Left lobe of liver (tissue), 2 donors: ENCODE measurements at places on chromosomes 6 and 20.
A peak's percentile ranks its signal among the peaks of the same experiment; 100 is the strongest.

GRCh38 chr20:11454966-11455799 is 462.5 kb upstream of the BTBD3 start:
- DNase-seq = no peak

DNA sequence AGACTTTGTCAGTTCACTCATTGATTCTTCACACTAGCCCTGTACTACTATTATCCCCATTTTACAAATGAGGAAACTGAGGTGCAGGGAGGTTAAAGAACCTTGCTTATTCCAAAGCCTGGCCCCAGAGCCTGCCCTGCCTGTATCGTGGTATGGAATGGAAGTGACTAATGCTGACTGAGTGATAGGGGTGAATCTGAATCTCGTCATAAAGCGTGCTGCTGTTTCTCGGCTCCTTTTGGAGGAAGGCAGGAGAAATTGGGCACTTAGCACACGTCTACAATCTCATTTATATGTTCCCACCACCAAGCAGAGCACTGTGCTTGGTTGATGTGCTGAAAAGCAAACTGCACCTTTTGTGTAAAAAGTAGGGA is 17.1 kb downstream of the GFRA4 start:
- no peak for DNase-seq

GRCh38 chr20:6057691-6058090 is 3.8 kb upstream of the LRRN4 start:
- no peak for DNase-seq

DNA sequence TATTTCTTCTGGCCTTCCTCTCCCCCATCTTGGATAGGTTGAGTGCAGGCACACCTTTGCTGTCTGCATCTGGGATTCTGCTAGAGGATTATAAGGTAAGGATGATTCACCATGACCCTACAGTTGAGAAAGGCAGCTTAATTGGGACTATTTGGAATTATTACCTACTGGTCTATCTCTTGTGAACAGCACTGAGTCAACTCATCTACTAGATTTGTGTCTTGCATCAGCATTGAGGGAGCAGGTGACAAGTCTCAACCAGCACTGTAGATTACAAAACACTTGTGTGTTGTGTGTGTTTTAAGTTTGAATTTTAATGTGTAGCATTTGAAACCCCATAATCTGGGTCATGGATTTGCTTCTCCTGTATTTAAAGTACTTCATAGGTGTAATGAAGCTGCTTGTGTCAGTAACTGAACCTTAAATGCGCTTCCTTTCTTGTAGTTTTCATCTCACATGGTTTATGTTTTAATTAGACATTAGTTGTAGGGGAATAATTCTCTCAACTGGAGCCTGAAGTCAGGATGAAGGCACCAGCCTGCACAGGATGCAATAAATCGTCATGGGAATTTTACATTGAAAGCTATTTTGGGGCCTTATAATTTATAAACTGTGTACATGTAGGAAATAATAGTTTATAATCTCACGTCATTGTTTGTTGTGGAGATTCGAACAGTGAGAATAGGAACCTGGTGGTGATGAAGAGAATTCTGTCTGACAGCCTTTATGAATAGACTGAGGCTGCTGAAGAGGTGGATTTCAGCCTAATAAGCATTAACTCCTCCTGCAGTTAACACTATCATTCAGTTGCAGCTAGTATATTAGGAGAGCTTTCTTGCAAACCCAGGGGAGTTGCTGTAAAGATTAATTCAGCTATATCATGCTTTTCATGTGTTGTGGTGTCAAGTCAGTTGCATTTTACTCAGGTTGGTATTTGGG is 125.1 kb downstream of the JARID2 start:
- DNase-seq = no peak

DNA sequence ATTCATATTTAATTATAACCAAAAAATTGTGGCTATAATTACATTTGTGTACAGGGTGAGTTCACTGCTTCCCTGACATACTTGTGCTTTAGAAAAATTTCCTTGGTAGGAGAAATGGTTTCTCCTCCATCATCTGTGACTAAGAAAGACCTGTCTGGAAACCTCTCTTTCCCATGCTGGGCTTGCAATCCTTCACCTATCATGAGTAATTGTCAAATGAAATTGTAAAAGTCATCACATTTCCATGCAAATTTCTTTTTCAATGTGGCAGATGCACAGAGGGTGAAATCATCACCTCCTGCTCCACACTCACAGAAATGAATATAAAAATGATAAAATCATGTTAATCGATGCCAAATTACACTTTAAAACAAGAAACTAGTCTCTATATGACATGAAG is 1.5 kb upstream of the SIRPB1 start:
- DNase-seq = no peak

DNA sequence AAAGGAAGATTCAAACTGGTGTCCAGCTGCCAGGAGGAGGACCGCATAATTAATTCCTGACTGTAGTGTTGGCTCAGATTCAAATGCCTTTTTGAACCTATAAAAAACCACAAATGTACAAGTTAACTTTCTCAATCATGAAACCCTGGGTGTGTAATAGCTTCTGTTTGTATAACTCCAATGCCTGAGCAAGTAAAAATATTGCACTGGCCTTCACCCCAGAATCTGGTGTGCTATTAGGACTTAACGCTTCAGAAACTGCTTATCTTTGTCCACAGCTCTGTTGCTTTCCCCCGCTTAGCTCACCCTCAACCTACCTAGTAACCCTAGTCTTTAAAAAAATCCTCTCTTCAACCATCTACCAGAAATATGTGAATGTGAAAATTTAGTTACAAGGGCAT is 119.1 kb upstream of the MAP7 start:
- no peak for DNase-seq

- DNase-seq = no peak
Measured at GRCh38 chr20:17627101-17627955, 54.7 kb downstream of the RRBP1 start.

DNA sequence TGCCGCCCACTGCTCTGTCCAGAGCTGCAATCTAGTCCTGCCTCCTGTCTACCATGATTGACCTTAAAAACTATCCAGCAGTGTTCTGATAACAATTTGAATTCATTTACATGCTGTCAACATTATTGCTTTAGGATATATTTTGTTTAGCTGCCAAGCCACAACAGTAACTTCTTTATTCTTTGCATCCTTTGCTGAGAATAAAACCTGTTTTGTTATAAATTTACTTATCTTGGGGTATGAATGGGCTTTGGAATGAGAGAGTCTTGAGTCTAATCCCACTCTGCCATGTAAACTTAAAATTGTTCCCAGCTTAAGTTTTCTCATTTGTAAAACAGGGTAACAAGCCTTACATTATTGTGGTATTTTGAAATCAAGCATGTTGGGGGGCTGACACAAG is 116.4 kb downstream of the FLRT3 start:
- DNase-seq = no peak

DNA sequence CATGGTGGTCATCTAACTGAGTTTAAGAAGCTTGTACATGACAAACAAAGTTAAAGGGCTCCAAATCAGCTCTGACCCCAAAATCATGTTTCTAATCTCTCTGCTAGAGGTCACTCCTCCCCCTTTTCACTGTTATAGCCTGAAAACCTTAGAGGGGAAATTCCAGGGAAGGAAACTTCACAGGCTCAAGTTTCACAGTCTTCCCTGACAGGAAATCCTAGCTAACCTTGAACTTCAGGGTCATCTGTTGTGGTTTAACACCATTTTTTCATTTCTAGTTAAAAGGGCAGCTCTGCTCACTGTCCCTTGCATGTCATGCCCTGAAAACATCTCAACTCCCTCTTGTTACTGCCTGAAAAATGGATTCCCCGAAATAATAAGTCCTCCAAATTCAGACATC is 104.4 kb upstream of the BMP2 start:
- DNase-seq = no peak

- no peak for DNase-seq
Measured at GRCh38 chr6:146389740-146390139, 153.9 kb upstream of the RAB32 start.

DNA sequence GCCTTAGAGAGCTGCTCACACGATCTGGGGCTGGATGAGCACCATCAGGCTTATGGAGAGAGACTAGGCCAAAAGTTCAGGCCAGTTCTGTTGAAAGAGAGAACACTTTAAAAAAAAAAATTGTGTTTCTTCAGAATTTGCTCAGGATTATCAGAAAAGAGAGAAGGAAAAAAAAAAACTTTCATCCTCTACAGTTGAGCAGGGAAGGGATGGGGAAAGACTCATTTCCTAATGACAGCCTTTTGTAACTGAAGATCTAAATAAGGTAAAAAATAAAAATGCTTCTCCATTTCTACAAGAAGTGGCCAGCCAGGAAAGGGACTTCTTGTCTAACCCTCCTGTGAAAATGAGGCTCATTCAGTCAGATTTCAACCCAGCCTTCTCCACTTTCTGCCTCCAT is 134.8 kb downstream of the LY86 start:
- DNase-seq = no peak

DNA sequence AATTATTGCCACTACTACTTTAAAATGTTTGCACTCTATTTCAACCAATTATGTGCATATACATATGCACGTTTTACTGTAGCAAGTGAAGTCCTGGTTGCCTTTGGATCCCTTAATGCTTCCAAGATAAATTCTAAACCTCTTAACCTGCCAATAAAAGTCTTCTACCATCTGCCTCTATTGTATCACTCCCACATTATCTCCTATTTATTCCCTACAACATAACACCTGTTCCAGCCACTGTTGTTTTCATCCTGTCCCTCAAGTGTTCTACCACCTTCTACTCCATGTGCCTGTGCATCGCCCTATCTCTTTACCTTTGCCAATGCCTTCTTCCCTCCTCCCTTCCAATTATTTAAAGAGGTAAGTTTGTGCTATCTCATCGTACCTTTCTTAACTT is 499.0 kb upstream of the RNF217 start:
- DNase-seq = no peak

GRCh38 chr6:104532462-104532861 is 327.3 kb downstream of the HACE1 start:
- DNase-seq = no peak

- DNase-seq = no peak
Measured at GRCh38 chr6:99232056-99232455, 117.4 kb downstream of the FAXC start.

- DNase-seq = no peak
Measured at GRCh38 chr6:97790926-97791590, 508.0 kb upstream of the MMS22L start.

DNA sequence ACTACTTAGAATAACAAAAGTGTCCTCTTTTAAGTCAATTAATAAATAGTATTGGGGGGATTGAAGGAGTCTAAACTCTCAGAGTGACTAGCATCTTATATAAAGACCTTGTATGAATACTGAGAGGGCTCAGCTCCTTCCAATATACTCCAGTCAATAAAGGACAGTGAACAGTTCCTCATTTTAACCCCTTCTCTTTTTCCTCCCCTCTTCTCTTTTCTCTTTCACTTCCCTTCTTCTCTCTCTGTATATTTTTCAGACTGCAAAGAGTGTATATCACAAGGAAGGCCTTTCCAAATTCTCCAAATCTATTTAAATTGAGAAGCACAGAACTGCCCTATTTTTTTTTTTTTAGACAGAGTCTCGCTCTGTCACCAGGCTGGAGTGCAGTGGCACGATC is 99.5 kb downstream of the CD164 start:
- no peak for DNase-seq

DNA sequence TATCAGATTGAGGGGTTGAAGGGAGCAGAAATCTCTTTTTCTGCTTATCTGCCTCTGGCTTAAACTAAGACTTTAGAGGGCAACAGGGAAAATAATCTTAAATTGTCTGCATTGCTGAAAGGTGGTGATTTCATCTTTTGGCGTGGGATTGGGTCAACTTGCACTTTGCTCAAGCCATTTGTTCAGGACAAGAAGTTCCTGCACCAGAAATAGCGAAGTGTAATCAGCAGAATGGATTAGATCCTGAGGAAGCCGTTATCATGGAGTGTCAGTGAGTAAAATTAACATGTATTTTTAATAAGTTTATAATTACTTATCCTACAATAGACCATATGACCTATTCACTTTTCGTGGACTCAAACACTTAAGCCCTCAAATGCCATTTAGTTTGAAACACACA is 249.3 kb downstream of the CD83 start:
- peak; percentile 52 for DNase-seq

GRCh38 chr6:125302840-125303511 is 1.2 kb upstream of the HDDC2 start:
- DNase-seq = no peak

DNA sequence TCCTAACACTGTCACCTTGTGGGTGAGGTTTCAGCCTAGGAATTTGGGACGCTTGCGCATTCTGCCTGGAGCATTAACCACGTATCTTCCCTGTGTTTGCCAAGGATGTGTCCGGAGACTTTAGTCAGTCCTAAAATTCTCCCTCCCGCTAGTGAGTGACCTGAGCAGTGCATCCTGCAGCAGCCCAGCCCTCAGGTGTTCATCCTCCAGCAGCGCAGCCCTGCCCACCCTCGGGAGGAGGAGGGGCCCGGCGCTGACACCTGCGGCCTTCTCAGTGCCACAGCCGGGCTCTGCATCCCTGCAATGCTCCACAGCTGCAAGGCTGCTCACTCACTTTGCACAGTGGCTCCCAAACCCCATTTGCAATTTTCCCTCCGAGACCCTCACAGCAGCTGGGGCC is 79.5 kb downstream of the ERMARD start:
- DNase-seq = no peak

DNA sequence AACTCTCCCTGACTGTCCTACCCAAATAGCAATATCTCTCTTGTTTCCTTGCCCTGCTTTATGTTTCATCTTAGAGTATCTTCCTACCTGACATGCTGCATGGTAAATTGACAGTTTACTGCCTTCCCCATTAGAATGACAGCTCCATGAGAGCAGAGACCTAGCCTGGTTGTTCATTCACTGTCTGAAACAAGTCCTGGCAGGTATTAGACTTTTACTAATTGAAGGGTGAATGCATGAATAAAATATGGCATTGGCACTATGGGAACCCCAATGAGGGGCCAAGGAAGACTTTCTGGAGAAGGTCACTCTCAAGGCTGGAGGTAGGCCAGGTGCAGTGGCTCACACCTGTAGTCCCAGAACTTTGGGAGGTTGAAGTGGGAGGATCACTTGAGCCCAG is 3.8 kb upstream of the CITED2 start:
- no peak for DNase-seq

GRCh38 chr20:16810216-16810615 is 62.1 kb downstream of the OTOR start:
- DNase-seq = no peak

- no peak for DNase-seq
Measured at GRCh38 chr20:45104786-45105185, 3.9 kb upstream of the KCNS1 start.
